ENCODE measurements at places on chromosomes 1 and 21.

GRCh38 chr1:200921571-200922110 is 26.9 kb downstream of the INAVA start:
- DNase-seq = no peak

DNA sequence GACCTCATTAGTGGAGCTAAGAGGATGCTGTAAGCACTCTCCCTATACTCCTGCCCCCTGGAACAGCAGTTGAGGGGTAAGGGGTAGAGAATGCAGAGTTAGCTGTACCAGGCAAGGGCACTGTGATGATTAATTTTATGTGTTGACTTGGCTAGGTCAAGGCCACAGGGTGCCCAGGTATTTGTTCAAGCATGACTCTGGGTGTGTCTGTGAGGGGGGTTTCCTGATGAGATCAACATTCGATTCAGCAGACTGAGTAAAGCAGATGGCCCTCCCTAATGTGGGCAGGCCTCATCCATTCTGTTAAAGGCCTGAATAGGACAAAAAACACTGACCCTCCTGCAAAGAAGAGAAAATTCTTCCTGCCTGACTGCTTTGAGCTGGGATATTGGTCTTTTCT is 110.8 kb downstream of the KCND3 start:
- DNase-seq = peak; percentile 87

- DNase-seq = peak; percentile 12
Observed at GRCh38 chr1:9539829-9540550, 725 bp downstream of the SLC25A33 start.

DNA sequence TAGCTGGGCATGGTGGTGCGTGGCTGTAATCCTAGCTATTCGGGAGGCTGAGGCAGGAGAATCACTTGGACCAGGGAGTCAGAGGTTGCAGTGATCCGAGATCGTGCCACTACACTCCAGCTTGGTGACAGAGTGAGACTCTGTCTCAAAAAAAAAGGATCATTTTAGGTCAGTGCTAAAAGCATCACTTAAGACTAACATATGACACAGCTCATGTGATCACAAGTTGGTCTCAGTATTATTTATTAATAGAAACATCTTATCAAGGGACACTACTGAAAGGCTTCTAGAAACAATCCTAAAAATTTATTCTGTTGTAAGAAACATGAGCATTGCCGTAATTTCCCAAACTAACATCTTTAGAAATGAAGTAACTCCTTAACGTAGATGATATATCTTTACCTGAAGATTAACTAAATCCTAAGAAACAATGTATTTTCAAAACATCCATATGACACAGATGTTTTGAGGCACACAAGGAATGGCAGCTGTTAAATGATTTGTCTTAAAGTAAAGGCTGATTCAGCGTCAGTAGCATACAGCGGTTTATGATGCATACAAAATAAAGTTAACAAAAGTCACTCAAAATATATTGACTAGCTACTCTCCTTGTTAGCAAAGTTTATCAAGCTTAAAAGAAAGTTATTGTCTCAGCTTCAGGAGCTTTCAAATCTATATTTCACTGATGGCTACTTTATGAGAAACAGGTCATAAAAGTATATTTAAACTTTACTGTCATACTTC is 2.6 kb downstream of the NIBAN1 start:
- DNase-seq = no peak

GRCh38 chr21:38205940-38206339 is 50.9 kb upstream of the KCNJ15 start:
- no peak for DNase-seq

GRCh38 chr1:61448914-61449313 is 276.0 kb downstream of the TM2D1 start:
- DNase-seq = peak; percentile 46

DNA sequence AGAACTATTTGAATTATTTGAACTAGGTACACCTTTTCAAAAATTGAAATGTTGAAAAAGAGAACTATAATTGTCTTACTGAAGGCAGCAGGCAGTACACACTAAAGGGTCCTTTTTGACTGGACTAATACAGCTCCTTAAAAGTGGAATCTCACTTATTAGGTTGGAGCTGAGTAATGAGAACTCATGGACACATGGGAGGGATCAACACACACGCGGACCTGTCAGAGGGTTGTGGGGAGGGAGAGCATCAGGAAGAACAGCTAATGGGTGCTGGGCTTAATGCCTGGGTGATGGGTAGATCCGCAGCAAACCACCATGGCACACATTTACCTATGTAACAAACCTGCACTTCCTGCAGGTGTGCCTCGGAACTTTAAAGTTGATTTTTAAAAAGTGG is 145.0 kb downstream of the BRINP2 start:
- DNase-seq = no peak

DNA sequence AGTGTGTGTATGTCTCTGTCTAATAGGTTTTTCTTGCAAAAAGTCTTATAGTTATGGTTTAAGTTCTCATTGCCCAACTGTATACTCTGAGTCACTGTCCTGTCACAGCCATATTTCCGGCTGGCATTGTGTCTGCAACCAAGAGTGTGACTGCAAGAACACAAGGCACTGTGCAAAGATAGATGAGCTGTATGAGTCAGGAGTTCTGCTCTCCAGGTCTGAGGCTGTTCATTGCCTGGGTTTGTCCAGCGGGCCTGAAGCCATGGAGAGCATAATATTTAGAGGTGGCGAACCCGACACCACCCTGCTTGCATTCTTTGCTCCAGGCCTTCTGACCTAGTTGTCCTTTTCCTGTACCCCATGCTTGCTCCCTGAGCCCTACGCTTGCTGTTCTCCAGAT is 50.9 kb upstream of the CNIH3 start:
- DNase-seq = peak; percentile 97

- DNase-seq = no peak
Observed at GRCh38 chr1:228341814-228342626, 64.6 kb downstream of the TRIM11 start.

DNA sequence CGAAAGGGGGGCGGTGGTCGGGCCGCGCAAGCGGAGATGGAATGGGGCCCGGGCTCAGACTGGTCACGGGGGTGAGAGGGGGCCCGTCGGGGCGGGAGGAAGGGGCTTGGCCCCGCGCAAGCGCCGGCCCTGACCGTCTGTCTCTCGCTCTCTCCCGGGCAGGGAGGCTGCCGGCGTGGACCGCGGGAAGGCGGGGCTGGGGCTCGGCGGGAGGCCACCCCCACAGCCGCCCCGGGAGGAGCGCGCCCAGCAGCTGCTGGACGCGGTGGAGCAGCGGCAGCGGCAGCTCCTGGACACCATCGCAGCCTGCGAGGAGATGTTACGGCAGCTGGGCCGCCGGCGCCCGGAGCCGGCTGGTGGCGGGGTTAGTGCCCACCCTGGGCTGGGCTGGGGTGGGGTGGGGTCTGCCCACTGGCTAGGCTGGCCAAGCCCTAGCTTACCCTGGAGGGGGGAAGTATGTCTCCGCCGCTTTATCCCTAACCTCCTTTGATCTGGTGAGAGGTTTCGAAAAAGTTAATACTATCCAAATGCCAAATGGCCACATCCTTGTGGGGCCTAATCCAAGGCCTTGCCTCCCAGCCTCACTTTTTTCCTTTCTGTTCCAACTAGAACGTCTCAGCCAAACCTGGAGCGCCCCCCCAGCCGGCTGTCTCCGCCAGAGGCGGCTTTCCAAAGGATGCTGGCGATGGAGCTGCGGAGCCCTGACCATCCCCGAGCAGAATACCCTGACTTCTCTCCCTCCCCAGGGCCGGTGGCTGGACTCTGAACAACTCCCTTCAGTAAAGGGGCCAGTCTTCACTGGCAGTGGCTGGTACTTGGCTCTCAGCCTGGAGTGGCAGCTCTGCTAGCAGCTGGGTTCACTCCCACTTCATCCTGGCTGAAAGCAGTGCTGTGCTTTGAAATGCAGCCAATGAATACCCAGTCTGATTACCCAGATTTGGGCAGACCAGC is 636 bp upstream of the YRDC start:
- DNase-seq = peak; percentile 46

DNA sequence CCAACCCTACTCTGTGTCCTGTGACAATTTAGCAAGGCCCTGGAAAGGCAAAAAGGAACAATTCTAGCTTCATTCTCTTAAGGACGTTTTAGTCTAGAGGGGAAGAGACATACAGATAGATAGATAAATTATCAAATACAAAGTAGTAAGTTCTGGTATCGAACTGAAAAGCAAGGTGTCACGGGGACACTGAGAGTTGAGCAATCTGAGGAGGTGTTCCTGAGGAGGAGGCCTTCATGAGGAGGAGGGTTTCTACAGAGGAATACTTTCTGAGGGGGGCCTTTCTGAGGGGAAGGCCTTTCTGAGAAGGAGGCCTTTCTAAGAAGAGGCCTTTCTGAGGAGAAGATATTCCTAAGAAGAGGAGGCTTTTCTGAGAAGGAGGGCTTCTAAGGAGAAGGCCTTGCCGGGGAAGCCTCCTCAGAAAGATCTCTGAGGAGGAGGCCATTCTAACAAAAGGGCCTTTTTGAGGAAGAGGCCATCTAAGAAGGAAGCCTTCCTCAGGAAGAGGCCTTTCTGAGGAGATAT is 155.9 kb upstream of the COA6 start:
- no peak for DNase-seq

GRCh38 chr1:65323246-65323645 is 13.9 kb downstream of the DNAJC6 start:
- DNase-seq = no peak

- no peak for DNase-seq
Observed at GRCh38 chr21:41497008-41497407, 10.9 kb downstream of the TMPRSS2 start.

- DNase-seq = no peak
Observed at GRCh38 chr1:232508130-232508701, 121.7 kb downstream of the SIPA1L2 start.

DNA sequence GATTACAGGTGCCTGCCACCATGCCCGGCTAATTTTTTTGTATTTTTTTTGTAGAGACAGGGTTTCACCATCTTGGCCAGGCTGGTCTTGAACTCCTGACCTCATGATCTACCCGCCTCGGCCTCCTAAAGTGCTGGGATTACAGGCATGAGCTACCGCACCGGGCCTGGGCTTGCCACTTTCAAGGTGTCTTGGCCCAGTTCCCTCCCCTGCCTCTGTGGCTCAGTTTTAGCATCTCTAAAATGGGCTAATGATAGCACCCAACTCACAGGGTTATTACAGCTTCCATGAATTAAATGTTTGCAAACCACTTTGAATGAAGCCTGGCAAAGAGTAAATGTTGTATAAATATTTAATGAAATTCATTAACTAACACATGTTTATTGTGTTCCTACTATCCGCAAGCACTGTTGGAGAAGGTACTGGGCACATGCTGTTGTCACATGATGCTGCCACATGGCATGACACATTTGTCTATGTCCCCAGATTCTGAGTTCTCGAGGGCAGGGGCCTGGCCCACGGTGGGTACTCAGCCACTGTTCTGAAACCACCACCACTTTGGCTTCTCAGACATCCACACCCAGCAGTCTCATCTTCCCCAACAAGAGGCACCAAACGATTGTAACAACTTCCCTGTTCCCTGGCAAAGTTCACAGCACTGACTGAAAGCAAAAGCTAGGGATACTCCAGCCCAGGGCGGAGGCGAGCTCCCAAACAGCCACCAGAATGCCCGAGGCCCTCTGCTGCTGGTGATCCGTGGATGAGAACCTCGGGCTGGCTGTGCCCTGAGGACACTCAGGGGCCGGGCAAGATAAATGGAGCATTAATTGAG is 9.7 kb downstream of the IFFO2 start:
- DNase-seq = no peak

GRCh38 chr21:42474043-42474831 is 21.8 kb downstream of the RSPH1 start:
- DNase-seq = peak; percentile 89

GRCh38 chr1:118136187-118136941 is 48.7 kb downstream of the SPAG17 start:
- peak; percentile 84 for DNase-seq

DNA sequence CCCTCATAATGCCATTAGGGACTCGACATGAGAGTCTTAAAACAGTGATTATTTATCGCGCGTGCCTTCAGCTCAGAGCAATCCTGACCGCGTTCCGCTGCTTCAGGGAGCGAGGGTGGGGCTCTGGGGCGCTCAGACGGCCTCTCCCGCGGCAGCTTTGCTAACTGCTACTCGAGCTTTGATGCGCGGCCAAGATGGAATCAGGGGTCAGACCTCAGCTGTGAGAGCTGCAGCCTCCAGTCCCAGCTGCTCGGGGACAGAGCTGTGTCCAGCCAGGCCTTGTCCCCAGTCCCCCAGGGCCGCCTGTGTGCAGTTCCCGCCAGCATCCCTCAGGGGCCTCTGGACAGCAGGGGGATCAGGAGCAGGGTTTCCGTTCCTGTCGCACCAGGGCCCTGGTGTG is 104.6 kb upstream of the TTC34 start:
- DNase-seq = no peak

GRCh38 chr1:47709019-47709871 is 271.4 kb downstream of the FOXD2 start:
- DNase-seq = no peak

GRCh38 chr1:228297822-228298221 is 90.0 kb downstream of the OBSCN start:
- DNase-seq = no peak

DNA sequence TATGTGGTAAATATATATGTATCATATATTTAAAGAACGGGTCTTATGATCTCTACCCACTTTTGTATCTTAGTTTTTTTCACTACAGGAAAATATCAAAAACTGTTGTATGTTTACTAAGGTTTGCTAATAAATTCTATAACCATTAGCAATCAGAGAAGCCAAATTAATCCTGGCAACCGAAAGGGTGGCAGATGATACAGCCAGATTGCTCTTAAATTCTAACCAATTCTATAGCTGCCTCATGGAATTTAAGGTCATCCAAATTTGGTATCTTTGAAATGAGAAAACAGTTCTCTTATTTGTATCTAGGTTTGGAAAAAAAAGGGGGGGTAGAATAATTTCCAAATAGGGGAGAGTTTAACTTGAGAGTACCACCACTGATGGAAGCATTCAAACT is 591.2 kb downstream of the SMYD3 start:
- no peak for DNase-seq

DNA sequence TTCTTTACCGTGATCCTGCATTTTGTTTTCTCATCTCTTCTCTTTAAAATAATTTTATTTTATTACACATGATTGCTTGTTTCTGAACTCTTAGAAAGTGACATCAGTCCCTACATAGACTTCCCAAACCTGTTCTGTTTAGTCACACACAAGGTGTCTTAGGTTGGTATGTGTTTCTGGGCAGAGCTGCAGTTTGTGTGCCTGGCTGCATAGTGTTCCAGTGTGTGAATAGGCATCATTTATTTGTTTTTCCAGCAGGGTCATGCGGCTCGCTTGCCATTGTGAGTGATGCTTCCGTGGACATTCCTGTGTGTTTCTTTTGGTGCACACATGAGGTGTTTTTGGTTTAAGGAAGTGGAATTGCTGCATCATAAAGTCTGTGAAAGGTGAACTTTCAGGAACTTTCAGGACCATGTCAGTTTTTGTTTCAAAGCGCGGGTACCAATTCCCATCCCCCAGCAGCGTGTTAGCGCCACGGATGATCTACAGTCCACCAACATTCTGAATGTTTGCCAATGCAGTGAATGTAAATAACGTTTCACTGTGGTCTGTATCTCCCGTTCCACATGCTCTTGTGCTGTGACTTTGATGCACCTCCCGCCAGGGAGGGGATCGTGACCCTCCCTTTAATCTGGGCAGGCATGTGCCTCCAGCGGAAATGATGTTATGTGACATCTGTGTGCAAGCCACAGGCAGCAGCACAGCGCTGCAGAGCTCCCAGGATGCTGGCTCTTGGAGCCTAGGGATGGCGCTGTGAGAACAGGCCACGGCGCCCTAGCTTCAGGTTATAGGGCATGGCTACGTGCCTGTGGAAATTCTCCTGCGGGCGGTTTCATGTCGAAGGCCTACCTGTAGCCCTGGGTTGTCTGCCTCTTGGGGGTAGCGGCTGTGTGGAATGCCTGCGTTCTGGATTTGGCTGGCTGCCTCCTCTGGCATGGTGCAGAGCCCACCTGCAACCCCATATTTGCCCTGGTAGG is 144.6 kb upstream of the COL6A1 start:
- no peak for DNase-seq

- peak; percentile 66 for DNase-seq
Observed at GRCh38 chr1:225881081-225881958, 860 bp downstream of the TMEM63A start.

All from bronchial epithelial cell (primary cell).